ENCODE measurements at places on chromosomes 16 and 17. TPM values are rescaled to one million over a fixed set of nuclear protein-coding genes. Genes with fewer than 3 reads are reported as not detected.

DNA sequence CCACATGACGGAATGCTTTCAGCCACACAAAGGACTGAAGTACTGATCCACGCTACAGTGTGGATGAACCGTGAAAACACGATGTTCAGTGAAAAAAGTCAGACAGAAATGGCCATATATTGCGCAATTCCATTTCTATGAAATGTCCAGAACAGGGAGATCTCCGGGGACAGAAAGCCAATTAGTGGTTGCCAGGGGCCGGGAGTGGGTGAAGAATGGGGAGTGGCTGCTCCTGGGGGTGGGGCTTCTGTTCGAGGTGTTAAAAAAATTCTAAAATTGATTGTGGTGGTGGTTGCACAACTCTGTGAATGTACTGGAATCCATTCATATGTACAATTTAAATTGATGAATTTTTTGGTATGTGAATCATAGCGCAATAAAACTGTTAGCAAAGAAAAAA is 154.8 kb upstream of the HSBP1 start:
- DNase-seq = no peak

Gene PAQR4
- 14.9 TPM for total RNA-seq

DNA sequence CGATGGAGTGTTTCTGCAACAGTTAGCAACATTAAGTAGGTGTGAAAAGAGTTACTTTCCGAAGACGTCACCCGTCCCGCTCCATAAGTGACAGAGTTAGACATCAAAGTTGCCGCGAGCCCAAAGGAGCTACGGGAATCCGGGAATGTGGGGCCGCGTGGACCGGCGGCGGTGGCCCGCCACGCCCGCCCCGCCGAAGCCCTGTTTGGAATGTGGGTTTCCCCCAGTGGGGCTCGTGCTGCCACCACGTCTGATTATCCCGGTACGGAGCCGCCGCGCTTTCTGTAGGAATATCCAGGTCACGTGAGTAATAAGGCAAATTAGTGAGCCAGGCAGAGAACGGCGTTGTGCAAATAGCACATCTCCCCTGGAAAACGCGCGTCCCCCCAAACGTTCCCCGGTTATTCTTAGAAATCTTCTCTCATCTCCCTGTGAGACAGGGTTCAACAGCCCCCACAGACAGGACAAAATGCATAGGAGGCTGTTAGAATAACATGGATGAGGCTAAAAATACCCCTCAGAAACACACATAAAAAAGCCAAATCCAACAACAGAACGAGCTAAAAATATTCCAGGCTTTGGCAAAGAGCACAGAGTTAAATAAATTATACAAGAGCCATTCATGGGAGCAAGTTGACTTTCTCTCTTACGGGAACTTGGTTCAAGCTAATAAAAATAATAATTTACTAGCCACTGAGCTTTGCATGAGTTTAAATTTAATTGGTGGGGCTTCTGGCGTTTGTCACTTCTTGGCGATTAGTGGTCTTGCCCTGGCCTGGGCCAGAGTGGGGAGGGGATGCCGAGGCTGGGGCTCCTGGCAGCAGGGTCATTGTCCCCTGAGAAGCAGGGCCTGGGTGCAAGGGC is 8.6 kb downstream of the BAHCC1 start:
- DNase-seq = no peak

Gene HERPUD1
- total RNA-seq = 51.7 TPM

DNA sequence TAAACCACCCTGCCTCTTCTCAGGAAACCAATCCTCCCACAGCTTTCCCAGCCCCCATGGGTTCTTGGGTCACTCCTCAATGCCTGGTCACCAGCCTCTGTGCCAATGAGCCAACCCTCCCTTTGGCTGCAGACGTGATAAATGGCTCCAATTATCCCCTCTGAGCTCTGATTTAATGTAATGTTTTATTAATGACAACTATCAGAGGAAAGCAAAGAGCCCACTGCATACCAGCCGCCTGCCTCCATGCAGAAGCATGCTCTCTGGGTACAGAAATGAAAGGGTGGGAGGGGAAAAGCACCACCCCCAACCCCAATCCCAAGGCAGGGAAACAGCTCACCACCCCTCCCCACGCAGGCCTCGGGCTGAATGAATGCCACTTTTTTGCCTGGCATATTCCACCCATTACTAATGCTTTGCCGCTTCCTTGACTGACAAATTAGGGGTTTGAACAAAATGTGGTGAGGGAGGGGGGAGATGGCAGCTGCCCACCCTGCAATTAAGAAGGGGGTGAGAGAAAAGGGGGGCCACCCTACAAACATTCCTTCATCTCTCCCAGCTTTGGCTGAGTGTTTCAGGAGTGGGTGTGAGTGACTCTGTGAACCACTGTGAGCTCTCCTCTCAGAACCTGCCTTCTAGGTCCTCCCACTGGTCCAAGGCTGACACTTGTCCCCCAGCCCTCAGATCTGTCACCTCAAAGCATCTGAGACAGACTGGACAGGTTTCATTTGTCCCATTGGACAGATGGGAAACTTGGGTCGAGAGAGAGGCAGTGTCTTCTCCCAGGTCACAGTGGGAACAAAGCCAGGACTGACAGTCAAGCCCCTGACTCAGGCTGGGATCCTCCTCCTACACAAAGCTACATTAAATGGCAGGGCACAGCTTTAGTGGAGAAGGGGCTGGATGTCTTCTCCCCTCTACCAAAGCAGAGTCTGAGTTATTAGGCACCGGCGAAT is 161.5 kb downstream of the TMEM132E start:
- no peak for DNase-seq

GRCh38 chr17:17227608-17228520 is 9.1 kb downstream of the FLCN start:
- DNase-seq = no peak

Gene CTRL
- total RNA-seq = 0.34 TPM

Gene KRTAP29-1
- total RNA-seq = not detected

- no peak for DNase-seq
Measured at GRCh38 chr16:84530590-84530989, 26.1 kb upstream of the MEAK7 start.

Gene HBM
- not detected for total RNA-seq

GRCh38 chr17:42845918-42846593 is 1.7 kb downstream of the AOC2 start:
- DNase-seq = no peak

DNA sequence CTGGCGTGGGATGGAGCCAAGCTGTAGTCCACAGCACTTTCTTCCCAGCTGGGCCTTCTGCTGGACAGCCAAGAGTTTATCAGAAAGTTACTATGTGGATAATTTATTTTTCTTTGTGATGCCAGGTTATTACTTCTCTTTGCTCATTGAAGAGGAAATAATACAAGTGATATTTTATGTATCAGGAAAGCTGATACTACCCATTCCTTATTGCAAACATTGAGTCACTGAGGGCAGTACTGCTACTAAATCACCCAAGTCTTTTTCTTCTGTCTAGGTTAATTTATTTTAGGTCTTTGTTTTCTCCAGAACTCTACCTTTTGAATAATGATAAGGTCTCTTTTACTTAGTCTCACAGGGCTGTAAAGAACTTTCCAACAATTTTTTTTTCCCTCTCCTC is 8.3 kb downstream of the NUP93 start:
- no peak for DNase-seq

Gene SLC6A2
- not detected for total RNA-seq

Gene GNAO1
- not detected for total RNA-seq

- DNase-seq = no peak
Measured at GRCh38 chr16:50712560-50712898, 19.1 kb downstream of the NOD2 start.

Gene TMEM204
- 34.2 TPM for total RNA-seq

GRCh38 chr17:50211249-50212120 is 10.1 kb upstream of the COL1A1 start:
- DNase-seq = no peak

- DNase-seq = no peak
Measured at GRCh38 chr17:50027172-50027880, 28.6 kb upstream of the ITGA3 start.
